ENCODE measurements at places on chromosomes 5 and 9. TPM values are rescaled to one million over a fixed set of nuclear protein-coding genes. Genes with fewer than 3 reads are reported as not detected.

- DNase-seq = peak; percentile 82
These were observed 39.6 kb downstream of the WNK2 start for GRCh38 chr9:93223260-93224180.

- peak; percentile 29 for DNase-seq
These were observed 56.9 kb upstream of the GGTA1 start for GRCh38 chr9:121556580-121556979.

Gene GMCL2
- total RNA-seq = not detected

DNA sequence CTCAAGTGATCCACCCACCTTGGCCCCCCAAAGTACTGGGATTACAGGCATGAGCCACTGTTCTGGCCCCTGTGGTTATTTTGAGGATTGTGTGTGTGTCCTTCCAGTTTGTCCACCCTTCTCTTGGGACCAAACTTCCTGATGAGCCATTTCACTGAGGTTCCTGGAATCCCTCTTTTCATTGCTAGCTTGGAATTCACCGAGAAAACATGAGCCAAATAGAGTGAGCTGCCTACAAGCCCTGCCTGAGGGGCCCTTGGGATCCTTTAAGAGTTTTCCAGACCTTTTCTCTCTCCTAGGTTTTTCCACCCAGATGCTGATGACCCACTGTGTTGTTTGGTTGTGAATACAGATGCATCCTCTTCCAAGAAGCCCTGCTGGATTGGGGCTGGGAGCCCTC, 13.2 kb upstream of the KIF12 start:
- DNase-seq = no peak

Gene GRM6
- total RNA-seq = not detected

DNA sequence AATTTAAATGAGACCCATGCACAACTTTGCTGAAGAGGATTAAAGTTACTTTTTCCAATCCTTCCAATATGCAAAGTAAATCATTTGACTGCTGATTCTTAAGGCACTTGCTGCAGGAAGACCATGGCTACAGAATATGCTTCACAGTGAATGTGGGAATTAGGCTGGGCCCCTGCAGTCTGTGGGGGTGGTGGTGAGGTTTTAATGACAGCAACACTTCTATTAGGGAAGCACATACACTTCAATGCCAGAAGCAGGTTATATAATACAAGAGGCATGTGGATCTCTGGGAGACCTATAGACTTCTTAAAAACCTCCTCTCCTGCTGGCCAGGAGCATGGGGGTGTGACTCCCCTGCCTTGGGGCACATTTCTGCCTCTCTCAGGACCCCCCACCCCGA, 124.5 kb upstream of the KLF9 start:
- no peak for DNase-seq

DNA sequence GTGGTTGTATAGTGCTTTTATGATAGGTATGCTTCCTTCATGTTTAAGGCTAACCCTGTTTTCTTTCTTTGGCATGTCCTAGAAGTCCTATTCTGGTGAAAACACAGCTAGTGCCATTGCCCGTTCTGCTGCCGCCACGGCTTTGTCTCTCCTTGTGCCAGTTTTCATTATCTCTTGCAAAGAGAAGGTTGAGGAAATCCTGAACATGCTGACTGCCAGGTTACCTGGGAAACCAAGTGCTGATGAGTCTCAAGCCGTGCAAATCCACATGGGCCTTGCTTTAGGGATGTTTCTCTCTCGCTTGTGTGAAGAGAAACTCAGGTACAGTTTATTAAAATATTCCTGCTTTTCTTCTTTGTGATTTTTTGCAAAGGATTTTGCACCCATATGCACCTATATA, 102.2 kb downstream of the HACD4 start:
- DNase-seq = no peak

Gene LCN15
- 3.4 TPM for total RNA-seq

Gene BTNL9
- total RNA-seq = 5.3 TPM

DNA sequence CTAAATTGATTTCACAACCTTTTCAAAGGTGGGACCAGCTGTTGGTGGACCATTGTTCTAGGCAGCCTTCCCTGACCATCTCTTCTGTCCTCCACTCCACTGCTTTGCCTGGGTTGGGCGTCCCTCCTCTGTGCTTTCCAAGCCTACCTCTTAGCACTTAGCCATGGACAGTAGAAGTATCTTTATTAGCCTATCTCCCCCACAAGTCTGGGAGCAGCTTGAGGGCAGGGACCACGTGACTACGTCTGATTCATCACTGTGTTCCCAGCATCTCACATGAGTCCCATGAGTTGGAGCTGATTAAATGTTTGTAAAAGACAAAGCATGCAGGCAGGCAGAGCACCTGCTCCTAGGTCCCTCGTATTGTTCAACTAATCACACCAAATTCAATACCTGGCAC, 20.9 kb downstream of the MORN5 start:
- no peak for DNase-seq

DNA sequence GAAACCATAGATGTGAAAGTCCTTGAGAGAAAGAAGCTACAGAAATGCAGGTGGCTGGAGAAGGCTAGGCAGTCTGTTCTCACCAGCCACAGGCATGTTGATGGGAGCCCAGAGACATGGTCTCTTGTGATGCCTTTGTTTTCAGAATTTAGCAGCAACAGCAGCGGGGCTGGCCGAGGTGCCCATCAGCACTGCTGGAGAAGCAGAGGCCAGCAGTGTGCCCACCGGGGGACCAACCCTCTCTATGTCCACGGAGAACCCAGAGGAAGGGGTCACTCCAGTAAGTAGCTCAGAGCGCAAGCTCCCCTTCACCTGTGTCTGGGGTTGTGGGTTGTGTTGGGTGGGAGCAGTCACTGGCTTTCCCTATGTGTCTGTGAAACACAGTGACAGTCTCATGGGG, 59.6 kb downstream of the COL15A1 start:
- no peak for DNase-seq

GRCh38 chr5:148849461-148849860, 23.1 kb downstream of the ADRB2 start:
- no peak for DNase-seq

GRCh38 chr5:9056046-9056445, 489.8 kb downstream of the SEMA5A start:
- no peak for DNase-seq

DNA sequence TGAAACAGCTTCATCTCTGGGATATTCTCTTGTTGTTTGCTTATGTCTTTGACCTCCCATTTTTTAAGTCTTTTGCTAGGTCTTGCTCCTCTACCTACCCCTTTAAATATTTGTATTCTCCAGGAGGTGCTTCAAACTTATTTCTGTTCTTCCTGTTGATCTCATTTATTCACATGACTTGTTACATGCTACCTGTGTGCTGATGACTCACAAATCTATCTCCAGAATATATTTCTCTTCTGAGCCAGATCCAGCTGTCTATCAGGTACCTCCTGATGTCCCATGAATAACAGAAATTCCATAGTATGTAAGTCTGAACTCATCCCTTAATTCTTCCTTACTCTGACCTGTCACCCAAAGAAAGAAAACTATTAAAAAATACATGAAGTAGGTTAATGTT, 11.0 kb downstream of the NIPBL start:
- DNase-seq = no peak

DNA sequence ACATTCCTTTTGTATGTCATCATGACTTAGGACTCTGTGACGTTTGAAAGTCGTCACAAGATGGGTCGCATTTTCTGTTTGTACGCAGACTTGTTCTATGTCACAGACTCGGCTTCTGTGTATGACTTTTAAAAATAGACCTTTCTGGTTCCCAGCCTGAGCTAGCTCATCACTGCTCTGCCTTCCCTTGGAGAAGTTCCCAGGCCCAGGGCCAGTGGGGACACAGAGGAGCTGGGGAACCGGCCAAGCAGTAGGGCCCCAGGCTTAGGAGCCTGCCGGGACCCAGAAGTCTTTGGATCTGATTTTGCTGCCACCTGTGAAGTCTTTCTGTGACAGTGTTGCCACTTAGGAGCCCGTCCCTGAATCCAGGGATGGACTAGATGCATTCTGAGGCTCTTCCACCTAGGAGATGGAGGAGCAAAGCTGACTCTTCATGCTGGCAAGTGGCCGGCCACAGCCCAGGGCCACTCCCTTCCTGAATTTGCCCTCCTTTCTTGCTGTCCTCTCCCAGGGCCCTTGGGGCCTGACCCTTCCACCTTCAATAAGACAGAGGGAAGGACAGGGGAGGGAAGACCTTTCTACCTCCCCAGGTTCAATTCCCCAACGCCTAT, 18.1 kb upstream of the UBE2QL1 start:
- no peak for DNase-seq

Gene ANKRD31
- 0.05 TPM for total RNA-seq

GRCh38 chr5:143244990-143245389, 158.5 kb downstream of the NR3C1 start:
- no peak for DNase-seq

- no peak for DNase-seq
These were observed 353.1 kb upstream of the IRX2 start for GRCh38 chr5:3104429-3105060.

DNA sequence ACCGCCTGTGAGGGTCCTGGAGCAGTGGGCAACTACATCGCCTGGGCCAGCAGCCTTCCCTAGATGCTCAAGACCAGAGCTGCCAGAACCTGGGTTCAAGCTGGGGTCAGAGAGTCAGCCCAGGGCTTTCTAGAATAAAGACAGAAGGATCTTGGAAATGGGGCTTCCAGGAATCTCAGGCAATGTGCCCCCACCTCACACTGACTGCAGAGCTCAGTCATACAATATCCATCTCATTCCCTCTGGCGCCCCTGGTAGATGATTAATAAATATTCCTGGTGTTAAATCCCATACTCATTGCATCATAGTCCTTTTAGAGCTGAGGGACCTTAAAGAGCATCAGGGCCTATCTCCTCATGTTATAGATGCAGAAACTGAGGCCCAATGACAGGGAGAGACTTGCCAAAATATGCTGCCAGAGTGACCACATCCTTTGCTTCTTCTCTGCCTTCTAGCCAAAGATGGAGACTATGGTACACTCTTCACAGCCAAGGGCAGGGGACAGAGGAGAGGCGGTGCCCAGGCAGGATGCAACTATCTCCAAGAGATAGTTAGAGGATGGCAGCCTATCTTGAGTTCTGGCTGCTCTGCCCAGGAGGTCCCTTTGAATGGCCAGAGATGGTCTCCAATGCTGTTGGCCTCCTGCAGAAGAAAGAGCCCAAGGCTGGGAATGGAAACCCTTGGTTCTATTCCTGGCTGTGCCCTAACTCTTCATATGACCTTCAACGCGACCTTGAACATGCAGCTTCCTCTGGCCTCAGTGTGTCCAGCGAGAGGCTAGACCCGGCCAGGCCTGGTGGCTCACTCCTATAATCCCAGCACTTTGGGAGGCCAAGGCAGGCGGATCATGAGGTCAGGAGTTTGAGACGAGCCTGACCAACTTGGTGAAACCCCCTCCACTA, 36.2 kb upstream of the IL17B start:
- DNase-seq = no peak

Gene ELOVL7
- total RNA-seq = 25.4 TPM

DNA sequence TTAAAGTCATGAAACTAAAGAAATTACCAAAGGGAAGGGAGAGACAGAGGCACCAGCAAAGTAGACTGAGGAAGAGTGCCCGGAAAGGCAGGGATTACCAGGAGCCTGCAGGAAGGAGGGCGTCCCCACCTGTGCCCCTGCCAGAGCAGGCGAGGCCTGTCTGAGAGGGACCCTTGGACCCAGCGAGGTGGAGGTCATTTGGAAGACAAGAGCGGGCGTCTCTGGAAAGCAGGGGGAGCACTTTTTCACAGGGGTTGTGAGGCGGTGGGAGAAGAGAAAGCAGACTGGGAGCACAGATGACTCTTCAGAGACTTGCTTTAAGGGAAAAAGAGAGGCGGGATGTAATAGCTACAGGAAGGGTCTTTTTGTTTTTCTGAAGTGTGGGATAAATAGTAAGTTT, 27.5 kb upstream of the SLC2A8 start:
- no peak for DNase-seq

GRCh38 chr5:78447775-78448424, 87.5 kb downstream of the SCAMP1 start:
- DNase-seq = no peak

Gene C9
- not detected for total RNA-seq

Gene RAI14
- total RNA-seq = 25.7 TPM

Gene CENPH
- total RNA-seq = 5.9 TPM

DNA sequence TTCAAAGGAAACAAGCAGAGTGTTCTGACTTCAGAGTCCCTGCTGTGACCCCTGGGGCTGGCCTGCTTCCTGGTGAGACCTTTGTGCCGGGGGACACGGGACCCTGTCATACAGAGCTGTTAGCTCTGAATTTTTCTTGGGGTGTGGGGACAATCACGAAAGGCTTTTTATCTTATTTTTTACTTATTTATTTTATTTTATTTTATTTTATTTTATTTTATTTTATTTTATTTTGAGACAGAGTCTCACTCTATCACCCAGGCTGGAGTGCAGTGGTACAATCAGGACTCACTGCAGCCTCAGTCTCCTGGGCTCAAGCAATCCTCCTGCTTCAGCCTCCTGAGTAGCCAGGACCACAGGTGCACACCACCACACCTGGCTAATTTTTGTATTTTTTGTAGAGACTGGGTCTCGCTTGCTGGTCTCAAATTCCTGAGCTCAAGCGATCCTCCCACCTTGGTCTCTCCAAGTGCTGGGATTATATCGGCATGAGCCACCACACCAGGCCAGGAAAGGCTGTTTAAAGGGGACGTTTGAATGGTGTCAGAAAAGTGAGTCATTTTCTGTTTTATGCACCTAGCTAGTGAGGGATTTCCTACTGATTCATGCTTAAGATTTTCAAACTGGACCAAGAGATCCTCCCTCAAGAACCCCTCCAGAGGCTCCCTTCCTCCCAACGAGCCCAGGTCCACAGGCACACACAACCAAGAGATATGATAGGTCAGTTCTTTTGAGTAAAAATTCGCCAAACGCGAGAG, 75.7 kb downstream of the OLFM1 start:
- DNase-seq = no peak

Gene ROR2
- 1.7 TPM for total RNA-seq

GRCh38 chr5:143574236-143574635, 170.8 kb upstream of the NR3C1 start:
- no peak for DNase-seq
